Kidney (tissue), 22 donors: ENCODE measurements at places on chromosomes 7 and 10. TPM values are rescaled to one million over a fixed set of nuclear protein-coding genes. Genes with fewer than 3 reads are reported as not detected.
A peak's percentile ranks its signal among the peaks of the same experiment; 100 is the strongest.

ATAD1 gene
- total RNA-seq: 57.3 TPM

ANK3 gene
- total RNA-seq: 214 TPM

TMEM229A gene
- total RNA-seq: not detected

POLR2J3 gene
- total RNA-seq: 48.0 TPM

TMEM236 gene
- 1.9 TPM for total RNA-seq

DNA sequence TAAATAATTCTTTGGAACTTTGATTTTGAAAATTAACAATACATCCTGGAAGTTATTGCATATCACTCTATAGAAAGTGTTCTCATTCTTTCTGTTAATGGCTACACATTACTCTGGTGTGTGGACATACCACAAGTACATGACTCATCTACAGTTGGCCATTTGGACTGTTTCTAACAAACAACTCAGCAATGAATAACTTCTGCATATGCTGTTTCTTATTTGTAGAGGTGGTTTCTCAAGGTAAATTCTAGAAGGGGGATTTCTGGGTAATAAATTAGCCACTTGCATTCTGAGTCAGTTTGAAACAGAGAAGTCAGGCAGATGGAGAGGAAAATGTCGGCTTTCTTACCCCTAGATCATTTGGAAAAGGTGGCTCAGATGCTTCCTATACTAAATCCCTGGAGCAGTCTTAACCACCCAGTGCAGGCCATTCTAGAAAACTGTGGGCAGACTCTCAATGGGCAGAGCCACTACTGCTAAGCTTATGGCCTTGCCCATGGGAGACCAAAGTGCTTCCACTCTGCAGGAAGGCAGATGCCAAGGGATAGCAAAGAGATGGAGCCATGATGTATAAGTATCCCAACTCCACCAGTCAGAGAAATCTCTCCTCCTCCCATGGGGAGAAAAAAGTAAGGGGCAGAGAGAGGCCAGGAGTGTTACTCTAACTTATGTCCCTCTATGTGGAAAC lies 194.0 kb upstream of the PLPP4 start:
- no peak for DNase-seq

DNA sequence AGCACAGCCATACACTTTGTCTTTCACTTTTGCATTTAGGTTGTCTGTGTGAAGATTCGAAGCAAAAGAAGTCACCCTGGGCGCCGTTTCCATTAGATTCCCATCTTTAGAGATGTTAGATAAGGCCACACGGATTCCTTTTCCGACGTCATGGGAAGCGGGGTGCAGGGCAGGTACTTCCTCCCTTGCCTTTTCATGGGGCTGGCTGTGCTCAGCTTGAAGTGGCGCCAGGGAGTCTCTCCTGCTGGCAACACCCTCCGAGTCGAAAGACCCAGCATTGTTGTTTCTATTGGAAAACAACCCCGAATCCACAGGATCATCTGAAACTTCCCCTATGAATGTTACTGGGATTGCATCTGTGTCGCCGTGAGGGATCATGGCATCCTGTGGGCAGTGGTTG lies 246.4 kb upstream of the GRB10 start:
- DNase-seq: no peak

DNA sequence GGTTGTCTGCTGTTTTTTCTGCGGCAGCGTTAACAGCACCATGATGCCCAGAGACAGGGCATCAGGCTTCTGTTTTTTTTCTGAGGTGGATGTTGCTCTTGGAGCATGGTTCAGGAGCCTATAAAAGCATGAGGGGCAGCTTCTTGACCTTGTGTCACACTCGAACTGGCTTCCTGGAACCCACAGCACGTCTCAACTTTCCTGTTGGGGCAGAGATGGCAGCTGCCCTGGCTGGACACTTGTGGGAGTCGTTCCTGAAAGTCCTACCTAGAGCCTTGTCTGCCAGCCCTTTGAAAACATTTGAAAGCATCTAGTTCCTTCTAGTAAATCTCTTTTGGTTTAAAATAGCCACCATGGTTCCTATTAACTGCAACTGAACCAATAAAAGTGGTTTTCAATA lies 28.9 kb upstream of the PRKAG2 start:
- DNase-seq: no peak

- no peak for DNase-seq
These were observed 59.8 kb downstream of the SLC25A40 start for GRCh38 chr7:87816389-87816788.

DNA sequence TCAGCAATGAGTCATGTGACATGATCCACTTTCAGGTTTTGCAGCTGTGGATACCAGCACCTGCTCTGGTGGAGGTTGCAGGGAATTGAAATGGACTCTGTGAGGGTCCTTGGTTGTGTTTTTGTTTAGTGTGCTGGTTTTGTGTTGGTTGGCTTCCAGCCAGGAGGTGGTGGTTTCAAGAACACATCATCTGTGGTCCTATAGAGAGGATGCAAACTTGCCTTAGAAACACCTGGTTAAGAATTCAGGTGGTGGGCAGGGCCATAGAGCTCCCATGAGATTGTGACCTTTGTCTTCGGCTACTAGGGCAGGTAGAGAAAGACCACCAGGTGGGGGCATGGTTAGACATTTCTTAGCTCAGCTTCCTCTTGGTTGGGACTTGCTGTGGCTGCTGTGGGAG lies 59.2 kb upstream of the CYP2C9 start:
- no peak for DNase-seq

DNA sequence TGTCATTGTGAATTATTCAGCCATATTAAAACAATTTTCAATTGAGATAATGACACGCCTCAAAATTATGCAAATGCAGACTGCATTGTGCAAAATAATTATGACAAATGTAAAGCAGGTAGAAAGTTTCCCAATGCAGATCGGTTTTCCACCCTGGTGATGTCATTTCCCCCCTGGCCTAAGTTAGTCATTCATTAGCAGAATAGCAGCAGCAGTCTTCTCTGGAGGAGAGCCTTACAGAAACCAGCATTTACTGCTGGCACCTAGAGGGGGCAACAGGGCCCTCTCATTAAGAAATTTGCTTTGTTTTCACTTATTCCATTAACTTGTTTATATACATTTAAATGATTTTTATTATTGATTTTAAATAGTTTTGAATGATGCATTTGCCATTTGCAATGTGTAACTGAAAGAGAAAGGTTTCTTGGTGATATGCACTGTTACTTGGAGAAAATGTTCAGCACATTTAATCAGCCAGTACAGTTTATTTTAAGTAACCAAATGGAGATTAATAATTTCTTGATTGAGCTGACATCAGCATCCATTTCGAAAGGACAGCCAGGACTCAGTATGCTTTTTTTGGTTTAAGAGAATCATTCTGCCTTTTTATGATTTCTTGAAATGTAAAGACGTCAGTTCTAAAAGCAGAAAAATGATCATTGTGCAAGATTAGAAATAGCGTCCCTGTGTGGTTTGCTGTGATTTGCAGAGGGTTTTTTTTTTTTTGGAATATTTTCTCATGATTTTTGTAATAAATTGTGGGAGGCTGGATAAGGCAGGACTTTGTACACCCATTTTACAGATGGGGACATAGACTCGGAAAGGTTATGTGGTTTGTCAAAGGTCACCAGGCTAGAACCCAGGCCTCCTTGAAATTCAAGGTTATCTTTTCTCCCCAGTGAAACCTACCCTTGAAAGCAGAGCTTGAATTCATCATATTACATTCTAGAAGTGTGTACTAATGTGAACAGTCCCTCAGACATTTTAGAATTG lies 3.5 kb downstream of the ARID5B start:
- DNase-seq: no peak

GRCh38 chr10:17029581-17030271 lies 99.9 kb downstream of the CUBN start:
- no peak for DNase-seq

- DNase-seq: no peak
These were observed 544.8 kb downstream of the CNTNAP2 start for GRCh38 chr7:146661435-146661834.

DNA sequence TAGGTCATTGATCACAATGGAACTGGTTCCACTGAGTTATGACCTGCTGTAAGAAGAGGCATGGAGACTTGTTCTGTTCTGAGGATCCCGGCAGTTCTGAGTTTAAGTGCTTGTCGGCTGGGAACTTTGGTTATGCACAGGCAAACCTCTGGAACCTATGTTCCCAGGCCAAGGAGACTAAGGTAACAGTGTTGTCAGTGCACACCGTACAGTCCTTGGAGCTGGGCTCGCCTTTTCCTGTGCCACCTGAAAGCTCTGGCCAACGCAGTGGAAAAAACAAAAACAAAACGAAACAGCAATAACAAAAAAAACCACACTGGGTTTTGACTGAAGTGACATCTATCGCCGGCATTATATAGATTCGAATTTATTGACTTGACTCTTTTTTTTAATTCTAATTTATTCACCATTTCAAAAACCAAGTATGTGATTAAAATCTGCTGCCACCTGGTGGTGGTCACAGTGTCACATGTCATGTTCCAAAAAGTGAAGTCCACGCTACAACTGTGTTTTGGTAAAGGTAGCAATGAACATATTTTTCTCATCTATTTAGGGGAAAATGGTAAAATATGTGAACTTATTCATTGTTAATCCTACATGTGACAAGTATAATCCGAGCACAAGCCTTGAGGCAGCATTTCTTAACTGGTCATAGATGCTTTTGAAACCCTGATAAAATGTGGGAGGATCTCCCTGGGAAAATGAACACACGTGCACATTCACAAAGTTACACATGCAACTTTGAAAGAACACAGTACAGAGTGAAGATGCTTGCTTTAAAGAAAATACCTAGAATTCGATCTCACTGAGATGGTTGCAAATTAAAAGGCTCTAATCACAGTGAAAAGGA lies 113.8 kb upstream of the PPP2R2D start:
- DNase-seq: peak; percentile 83

DNA sequence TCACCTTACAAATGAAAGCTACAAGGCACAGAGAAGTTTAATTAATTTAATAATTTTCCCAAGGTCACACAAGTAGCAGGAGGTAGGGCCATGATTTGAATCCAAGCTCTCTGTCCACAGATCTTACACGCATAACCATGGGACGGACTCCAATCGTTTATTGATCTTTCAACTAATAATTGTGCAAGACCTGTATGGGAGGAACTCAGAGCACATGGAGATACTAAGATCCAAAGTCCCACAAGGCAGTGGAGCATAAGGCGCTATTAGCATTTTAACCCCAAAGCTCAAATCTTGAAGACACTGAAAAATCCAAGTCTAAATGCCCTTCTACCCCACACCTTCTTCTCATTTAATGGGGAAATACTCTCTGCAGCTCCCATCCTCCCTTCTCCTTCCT lies 143.5 kb downstream of the FGFR2 start:
- no peak for DNase-seq

- DNase-seq: peak; percentile 4
These were observed 923.0 kb upstream of the CELF2 start for GRCh38 chr10:10094691-10095090.

GRCh38 chr10:27372095-27372494 lies 131.5 kb upstream of the ACBD5 start:
- DNase-seq: no peak

DNA sequence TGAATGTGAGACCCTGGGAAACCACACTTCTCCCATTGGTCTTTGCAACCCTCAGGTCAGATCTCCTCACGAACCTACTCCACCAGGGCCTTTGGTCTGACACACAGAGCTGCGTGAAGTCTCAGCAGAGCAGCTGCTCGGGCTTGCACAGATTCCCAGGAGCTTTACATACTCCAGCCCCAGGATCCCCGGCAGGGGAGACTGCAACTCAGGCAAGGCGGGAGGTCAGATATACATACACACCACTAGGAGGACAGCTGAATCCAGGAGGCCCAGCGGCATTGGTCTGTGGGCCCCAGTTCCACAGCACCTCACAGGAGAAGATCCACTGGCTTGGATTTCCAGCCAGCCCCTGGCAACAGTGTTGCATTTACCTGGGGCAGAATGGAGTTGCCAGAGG lies 239.2 kb downstream of the GPAM start:
- no peak for DNase-seq

DNA sequence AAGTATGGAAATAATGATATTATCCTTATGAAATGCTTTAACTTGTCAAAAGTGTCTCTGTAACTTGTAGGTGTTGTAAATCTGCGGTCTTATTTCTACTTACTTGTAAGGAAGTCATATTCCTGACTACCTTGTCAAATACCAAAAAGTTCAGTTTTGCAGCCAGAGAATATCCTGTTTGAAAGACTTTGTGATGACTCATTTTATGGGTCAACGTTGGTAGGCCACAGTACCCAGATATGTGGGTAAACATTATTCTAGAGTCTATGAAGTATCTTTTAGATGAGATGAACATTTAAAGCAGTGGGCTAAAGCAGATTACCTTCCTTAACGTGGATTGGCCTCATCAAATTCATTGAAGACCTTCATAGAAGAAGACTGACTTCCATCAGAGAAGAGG lies 195.3 kb downstream of the PPP1R9A start:
- no peak for DNase-seq

GRCh38 chr7:117274951-117275350 lies 47.9 kb downstream of the WNT2 start:
- DNase-seq: no peak

DNA sequence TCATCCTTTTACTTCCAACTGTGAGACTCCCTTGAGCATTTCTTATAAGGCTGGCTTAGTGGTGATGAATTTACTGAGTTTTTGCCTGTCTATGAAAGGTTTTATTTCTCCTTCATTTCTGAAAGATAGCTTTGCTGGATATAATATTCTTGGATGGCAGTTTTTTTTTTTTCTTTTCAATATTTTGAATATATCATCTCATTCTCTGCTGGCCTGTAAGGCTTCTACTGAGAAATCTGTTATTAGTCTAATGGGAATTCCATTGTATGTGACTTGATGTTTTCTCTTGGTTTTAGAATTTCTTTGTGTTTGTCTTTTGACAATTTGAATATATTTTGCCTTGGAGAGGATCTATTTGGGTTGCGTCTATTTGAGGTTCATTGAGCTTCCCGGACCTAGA lies 22.4 kb downstream of the PHTF2 start:
- DNase-seq: no peak
